ENCODE measurements at places on chromosomes 1 and 21.

DNA sequence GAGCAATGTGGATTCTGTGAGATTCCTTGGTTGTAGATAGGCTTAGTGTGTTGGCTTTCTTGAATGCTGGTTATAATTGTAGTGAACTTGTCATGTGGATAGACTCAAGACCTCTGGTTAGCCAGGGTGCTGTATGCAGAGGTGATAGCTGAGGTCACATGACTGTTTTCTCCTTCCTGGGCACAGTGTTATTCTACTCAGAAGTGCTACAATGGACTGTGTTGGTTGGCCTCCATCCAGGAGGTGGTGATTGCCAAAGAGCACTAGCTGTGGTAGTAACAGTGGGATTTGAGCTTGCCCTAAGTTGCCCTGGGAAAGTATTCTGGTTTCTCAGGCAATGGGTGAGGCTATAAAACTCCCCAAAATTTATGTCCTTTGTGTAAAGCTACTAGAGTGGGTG lies 71.6 kb downstream of the SH3BGR start:
- DNase-seq: no peak

DNA sequence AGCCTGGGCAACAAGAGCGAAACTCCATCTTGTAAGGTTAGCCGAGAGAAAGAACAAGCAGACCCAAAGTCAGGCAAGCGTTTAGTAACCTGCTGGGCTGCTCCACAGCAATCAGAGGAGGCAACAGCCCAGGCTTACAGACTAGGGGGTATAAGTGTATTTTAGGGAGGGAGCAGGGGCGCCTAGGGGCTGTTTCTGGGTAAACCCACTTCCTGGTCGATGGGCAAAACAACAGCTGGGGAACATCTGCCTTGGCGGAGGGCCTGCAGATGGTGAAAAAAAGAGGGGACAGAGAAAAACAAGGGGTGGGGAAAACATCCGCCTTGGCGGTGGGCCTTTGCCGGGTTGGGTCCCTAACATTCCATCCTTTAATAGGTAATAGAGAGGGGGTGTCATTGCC lies 5.2 kb downstream of the TAS1R1 start:
- DNase-seq: no peak

GRCh38 chr1:179761296-179761695 lies 18.2 kb downstream of the FAM163A start:
- DNase-seq: no peak

DNA sequence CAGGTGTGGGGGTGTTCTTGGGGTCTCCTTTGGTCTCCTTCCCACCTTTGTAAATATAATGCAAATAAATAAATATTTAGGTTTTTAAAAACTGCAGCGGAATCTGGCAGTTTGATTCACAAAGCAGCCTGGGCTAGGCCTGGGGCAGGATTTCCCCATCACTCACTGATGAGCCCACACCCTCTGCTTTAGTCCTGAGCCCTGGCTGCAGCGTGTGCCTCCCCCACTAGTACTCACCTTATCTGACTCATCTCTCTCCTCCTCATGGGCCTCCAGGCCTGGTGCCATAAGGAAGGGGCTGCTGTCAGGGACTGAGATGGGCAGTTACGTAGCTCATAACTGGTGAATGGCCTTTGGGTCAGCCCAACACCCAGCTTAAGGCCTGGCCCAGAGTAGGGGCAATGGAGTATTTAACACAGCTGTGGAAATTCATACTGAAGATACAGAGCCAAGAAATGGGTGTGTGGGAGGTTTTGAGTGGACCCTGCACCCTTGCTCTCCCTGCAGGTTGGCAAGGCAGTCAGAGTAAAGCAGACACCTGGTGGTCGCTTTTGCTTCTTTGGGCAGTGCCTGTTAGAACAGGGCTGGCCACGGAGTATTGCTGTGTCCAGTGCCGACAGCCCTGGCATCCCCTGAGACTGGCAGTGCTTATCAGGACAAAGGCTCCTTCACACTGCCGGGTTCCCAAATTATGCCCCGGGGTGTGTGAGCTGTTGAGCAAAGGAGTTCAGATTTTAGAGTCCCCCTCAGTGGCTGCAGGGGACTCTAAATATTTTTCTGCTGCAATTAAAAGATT lies 39.7 kb downstream of the AZIN2 start:
- no peak for DNase-seq

- no peak for DNase-seq
Measured at GRCh38 chr1:25056536-25056935, 126.5 kb upstream of the RUNX3 start.

GRCh38 chr1:173925306-173926242 lies 8.4 kb upstream of the SERPINC1 start:
- no peak for DNase-seq

DNA sequence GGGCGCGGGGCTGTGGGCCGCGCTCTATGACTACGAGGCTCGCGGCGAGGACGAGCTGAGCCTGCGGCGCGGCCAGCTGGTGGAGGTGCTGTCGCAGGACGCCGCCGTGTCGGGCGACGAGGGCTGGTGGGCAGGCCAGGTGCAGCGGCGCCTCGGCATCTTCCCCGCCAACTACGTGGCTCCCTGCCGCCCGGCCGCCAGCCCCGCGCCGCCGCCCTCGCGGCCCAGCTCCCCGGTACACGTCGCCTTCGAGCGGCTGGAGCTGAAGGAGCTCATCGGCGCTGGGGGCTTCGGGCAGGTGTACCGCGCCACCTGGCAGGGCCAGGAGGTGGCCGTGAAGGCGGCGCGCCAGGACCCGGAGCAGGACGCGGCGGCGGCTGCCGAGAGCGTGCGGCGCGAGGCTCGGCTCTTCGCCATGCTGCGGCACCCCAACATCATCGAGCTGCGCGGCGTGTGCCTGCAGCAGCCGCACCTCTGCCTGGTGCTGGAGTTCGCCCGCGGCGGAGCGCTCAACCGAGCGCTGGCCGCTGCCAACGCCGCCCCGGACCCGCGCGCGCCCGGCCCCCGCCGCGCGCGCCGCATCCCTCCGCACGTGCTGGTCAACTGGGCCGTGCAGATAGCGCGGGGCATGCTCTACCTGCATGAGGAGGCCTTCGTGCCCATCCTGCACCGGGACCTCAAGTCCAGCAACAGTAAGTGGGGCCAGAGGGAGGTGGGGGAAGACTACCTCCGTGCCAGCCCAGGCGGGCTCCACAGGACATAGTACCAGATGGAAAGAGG lies 808 bp downstream of the MAP3K21 start:
- DNase-seq: no peak

DNA sequence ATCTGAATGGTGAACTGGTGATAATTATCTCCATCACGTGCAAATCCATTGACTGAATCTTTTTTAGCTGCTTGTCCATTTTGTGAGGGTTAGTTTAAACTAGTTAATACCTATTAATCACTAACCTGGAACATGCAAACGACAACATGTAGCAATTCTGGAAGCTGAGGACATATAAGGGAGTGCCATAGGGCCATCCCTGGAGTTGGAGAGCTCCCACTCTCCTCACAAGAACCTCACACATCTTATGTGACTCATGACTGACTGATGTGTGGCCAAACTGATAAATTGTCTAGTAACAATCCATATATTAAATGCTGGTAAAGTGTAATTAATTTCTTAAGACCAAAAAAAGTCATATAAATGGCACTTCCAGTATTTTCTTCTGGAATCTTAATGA lies 62.9 kb upstream of the HOOK1 start:
- DNase-seq: no peak

DNA sequence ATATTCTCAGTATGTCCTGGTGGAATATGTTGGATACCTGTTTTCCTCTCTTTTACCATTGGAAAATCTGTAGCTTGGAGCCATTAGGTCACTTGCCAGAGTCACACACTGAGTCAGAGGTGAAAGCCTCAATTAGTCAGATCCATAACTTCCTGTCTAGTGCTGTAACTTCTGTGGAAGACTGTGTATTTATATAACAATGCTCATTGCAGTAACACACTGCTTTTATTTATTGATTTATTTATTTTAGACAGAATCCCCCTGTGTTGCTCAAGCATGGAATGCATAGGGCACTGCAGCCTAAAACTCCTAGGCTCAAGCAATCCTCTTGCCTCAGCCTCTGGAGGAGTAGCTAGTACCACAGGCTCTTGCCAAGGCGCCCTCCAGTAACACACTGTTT lies 1.3 kb upstream of the DOCK7 start:
- no peak for DNase-seq

GRCh38 chr1:111515291-111516004 lies 12.0 kb upstream of the ADORA3 start:
- no peak for DNase-seq

- peak; percentile 42 for DNase-seq
Measured at GRCh38 chr1:156623946-156624813, 5.0 kb downstream of the HAPLN2 start.

GRCh38 chr1:156126043-156126629 lies 11.6 kb downstream of the LMNA start:
- DNase-seq: no peak

- no peak for DNase-seq
Measured at GRCh38 chr1:75521658-75522057, 89.3 kb downstream of the SLC44A5 start.

DNA sequence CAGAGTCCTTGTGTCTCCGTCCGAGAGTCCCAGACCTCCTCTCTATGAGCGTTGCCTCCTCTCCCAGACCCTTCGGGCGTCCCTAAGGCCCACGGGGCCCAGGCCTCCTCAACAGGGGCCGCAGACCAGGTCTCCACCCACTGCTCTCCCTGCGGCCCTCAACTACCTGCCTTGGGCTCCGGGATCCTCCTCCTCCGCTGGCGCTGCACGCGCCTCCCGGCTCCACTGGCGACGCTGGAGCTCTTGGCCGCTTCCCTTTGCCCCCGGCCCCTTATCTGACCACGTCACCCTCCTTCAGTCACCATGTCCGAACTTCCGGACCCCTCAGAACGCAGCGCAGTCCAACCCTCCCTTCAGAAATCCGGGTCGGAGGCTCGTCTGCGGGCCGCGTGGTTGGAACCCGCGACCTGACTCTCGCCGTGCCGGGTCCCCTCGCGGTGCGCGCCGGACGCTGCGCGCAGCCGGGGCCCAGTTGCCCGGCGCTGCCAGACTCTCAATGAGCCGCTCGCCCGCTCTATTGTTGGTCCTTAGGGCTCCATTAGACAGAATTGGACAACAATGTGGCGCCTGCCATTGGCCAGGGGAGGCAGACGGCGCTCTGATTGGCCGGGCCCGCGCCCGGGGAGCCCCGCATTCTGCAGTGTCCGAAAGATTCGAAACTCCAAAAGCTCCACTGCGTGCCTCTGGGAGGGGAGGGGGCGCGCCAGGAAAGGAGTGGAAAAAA lies at the start of gene DMRTA2:
TSS of gene DMRTA2 (minus strand) at position 498 of the 724 bp plus-strand sequence. CDS start 1,907 bp downstream, outside the sequence.
- DNase-seq: no peak
